Activated T-helper 1 cell treated with anti-CD3 and anti-CD28 coated beads, Interleukin-2, amount 50 U/mL, for 16 hours (primary cell): ENCODE measurements at places on chromosomes 5 and 9.

GRCh38 chr9:17165764-17166163 is 30.9 kb downstream of the CNTLN start:
- no peak for DNase-seq

DNA sequence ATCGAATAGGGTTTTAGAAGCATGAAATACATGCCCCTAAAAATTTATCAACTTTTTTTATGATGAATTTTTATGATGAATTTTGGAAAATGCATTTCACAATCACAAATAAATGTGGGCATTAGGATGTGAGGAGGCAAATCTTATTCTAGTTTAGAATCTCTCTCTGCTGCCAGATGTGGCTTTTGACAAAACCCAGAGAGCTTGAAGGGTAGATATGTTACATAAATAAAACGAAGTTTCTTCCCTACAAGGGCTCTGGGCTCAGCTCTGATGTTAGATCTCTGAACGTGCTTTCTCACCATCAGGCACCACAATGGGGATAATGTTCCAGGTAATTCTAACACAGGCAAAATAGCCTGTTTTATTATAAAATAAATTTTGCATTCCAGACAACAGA is 102.3 kb upstream of the ADAMTSL1 start:
- DNase-seq = no peak

DNA sequence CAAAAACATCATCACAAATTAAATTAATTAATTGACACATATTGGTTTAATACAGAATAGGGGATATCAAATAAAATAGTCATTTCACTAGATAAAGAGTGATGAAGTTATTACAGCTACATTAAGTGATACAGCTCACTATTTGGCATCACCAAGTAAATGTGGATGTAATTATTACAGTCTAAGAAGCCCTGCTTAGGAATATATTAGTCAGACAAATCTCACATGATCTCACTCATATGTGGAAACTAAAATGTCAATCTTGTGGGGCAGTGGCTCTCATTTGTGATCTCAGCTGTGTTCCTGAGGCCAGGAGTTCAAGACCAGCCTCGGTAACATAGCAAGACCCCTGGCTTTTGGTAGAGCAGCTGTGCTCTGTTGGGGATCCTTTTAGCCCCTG is 233.4 kb upstream of the RGMB start:
- DNase-seq = no peak

- no peak for DNase-seq
Measured at GRCh38 chr9:10059044-10059443, 553.8 kb downstream of the PTPRD start.

DNA sequence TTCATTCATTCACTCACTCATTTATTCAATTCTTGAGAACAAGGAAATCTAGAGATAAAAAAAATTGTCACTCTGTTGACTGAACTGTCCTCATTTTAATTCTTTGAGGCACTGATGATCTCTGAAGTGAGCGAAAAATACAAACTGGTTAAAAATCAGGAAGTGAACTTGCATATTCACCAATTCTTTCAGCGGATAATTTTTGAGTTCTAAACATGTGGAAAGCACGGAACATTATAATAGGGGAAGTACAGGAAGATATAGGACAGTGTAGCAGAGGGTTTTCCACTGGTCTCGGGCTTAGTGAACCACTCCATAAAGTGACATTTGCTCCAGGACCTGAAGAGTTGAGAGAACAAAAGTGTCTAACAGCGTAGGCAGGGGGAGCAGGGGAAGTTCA is 169.5 kb downstream of the TLR4 start:
- DNase-seq = no peak

DNA sequence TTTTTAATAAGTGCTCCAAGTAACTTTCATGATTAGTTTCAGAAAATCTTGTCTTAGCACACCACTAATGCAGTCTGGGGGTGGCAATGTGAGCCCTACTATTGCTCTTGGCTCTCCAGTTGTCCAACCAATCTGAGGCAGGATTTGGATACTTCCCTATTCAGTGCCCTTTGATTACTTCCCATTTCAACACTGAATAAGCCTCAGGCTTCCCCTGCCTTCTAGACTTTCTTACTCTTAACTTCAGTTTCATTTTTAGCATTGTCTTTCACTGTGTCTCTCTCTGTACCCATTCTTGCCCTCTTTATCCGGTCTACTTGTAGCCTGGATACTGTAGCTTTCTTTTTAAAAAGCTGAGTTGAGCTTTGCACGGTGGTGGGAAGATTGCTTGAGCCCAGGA is 186.1 kb downstream of the C9orf152 start:
- DNase-seq = no peak

- DNase-seq = no peak
Measured at GRCh38 chr5:128572930-128573319, 34.9 kb upstream of the FBN2 start.

DNA sequence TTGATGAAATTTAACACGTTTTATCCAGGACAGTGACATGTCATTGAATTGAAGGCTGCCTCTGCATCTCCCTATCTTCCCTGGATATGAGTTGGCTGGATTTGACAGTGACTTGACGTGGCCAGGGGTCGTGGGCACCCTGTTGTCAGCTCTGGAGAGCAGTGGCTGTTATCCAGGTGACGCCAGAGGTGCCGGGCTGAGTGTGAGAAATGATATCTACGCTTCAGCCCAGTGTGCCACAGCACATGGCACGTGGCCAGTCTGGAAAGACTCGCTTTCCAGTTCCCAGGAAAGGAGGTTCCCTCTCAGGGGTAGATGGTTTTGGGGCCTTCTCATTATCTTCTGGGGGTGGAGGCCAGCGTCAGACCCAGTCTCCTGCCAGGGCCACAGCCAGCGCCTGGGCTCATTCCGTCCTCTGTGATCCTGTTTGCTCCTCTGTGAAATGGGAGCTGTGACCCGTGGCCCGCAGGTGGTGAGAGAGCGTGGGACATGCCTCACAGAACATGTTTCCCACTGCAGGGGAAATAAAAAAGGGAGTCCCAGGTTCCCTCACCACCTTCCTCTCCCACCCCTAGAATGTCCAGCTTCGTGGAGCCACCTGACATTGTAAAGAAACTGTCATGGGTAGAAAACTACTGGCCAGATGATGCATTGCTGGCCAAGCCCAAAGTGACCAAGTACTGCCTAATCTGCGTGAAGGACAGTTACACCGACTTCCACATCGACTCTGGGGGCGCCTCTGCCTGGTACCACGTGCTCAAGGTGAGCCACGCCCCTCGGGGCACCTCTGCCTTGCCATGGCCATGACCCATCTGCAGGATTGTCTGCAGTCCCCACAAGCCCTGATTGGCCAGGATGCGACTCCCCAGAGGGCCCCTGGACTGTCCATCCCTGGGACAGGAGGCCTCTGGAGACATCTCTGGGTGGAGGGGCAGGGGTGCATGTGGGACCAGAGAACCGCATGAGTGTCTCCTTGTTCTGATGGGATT is 76.5 kb downstream of the PHF2 start:
- no peak for DNase-seq
